ENCODE measurements at places on chromosomes 7 and 10. TPM values are rescaled to one million over a fixed set of nuclear protein-coding genes. Genes with fewer than 3 reads are reported as not detected.

GRCh38 chr7:138814816-138815332, 16.9 kb upstream of the ATP6V0A4 start:
- DNase-seq, result no peak

DNA sequence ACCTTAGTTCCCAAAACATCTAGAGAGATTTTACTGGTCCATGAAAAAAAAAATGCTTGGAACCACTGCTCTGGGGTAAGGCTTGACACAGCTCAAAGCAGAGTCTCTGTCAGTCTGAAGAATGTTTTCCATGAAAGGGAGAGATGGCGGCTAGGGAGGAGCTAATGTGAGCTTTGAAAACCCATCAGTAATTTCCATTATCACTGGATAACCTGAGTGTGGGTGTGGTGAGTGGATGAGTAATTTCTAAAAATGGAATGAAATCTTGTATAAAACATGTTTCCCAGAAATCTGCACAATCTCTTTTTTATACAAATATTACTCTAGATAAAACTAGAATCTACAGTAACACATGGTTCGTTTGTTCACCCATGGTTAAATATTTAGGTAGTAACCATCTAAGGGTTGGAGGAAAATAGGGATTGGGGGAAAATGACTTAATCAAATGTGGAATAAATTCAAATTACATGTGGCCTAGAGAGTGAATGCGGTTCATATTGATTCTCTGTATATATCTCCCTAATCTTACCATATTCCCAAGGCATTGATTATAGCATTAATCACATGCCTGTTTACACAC, 289.4 kb downstream of the RNLS start:
- DNase-seq, result no peak

- DNase-seq, result no peak
Observed at GRCh38 chr7:28596245-28596935, 184.1 kb downstream of the CREB5 start.

GRCh38 chr7:11491811-11492210, 340.2 kb downstream of the THSD7A start:
- DNase-seq, result no peak

DNA sequence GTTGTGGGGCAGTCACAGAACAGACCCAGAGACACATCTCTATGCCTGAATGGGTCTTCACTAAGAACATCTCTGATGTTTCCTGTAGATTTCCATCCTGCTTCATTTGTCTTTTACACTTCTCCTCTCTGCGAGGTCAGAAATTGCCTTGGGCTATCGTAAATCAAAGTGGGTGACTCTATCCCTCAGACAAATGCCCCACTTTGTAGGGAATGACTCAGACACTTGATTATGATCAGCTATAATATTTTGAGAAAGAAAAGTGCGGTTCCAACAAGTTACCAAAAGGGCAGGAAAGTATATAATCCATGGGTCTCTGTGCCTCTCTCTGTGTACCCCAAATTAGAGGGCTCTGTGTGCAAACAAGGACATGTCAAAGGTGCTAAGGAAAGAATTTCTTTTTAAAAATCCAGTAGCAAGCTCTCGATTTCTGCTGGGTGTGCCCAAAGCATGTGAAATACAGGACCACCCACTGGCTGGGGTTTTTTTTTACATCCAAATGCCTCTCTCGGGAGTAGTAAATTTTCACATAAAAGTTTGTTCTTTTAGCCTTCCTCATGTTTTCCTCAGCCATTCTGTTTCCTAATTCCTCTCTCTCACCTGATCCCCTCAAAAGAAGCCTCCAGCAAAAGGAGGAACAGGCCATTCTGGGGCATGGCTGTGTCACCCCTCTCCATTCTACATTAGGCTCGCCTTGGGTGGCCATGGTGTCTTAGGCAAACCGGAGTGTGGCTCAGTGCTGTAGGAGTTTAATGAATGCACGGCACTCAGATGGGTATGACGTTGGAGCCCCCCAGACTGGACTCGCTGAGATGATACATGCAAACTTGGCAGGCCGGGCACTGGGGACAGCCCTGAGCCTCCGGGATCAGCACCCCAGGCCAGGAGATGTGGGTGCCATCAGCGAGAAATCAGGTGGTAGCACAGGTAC, 6.3 kb upstream of the OPN4 start:
- DNase-seq, result no peak

Gene AQP1
- 0.72 TPM for total RNA-seq

GRCh38 chr7:25262586-25262985, 34.3 kb upstream of the NPVF start:
- DNase-seq, result no peak

DNA sequence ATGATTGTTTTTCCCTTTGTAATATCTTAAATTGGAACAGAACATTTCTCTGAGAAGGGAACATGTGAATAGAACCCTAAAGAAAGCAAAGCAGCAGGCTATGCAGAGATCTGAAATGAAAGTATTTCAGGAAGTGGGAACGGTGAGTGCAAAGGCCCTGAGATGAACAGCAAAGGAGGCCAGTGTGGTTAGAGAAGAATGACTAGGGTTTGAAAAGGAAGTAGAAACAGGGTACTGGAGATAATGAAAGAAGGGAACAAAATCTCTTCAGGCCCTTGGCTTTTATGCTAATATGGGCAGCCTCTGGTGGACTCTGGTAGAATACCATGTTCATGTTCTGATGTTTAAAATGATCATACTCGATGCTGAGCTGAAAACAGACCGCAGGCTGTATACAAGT, 22.2 kb downstream of the ARHGAP21 start:
- no peak for DNase-seq

Gene NKX1-2
- total RNA-seq, result not detected

DNA sequence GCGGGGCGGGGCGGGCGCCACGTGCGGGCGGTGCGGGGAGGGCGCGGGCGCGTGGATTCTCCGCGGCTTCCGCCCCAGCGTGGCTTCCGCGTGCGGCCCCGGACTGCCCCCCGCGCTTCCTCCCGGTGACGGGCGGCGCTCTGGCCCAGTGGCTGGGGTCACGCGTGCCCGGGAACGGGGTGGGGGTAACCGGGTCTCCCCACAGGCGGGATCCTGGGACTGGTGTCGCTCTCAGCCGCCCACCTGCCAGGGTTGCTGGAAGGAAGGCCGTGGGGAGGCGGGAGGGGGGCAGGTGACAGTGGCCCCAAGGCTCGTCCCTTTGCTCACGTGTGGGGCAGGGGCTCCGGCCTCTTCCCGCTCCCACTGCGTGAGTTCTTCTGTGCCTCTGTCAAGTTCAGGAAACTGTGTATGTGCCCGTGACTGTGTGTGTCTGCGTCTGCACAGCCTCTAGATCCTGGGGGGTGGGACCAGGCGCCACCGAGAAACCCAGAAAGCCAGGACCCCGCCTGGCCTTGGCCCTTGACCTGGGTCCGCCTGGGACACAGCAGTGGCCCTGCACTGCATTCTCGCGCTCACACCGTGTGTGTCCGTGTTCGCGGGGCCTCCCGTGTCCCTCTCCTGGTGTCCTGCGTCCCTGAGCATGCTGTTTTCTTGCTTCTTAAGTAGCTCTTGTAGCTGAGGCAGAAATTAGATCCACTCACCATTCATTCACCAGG, 919 bp downstream of the MAFK start:
- no peak for DNase-seq

DNA sequence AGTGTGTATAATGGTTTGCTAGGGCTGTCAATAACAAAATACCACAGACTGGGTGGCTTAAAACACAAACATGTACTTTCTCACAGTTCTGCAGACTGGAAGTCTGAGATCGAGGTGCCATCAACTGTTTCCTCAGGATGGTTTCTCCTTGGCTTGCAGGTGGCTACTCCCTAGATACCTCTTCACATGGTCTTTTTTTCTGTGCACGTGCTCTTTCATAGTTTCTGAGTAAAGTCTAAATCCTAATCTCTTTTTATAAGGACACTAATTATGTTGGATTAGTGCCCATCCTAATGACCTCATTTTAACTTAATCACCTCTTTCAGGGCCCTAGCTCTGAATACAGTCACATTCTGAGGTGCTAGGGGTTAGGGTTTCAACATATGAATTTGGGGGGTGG, 65.9 kb downstream of the AMPH start:
- DNase-seq, result no peak

- DNase-seq, result no peak
Observed at GRCh38 chr10:97724341-97724941, 10.9 kb downstream of the MARVELD1 start.

DNA sequence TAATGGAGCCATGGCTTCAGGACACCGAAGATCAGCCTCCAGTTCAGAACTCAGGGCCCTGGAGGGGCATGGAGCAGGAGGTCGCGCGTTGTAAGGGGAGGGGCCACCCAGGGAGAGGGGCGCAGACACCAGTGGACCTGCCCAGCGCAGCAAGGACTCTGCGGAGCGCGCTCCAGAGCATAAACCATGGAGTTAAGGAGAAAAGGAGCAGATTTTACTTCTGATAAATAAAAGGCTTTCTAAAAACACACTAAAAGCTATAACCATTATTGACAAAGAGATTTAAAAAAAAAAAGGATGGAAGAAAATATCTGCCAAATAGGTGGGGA, 10.5 kb downstream of the CALY start:
- DNase-seq, result no peak

DNA sequence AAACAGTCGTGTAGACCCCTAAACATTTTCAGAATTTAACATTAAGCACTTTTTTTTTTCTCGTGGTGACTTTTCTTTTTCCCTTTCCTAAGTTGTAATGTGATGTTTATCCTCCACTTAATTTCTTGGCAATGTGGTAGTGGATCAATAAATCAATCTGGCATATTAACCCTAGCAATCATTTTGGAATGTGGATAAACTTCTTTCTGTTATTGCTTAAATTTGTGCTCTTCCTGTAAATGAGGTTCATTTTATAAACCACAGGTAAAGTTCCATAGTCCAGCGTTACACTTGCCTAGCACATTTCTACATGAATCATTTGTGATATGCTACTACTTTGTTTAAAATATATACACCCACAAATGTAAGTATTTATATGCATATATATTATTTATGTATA, 247.4 kb upstream of the ETV1 start:
- DNase-seq, result no peak

Gene CASP2
- 18.7 TPM for total RNA-seq

- no peak for DNase-seq
Observed at GRCh38 chr7:14389595-14389994, 400.1 kb upstream of the ETV1 start.

Gene OPN4
- total RNA-seq, result not detected

Gene FGFBP3
- total RNA-seq, result 1.2 TPM

Gene MLXIPL
- total RNA-seq, result not detected

Gene CRHR2
- not detected for total RNA-seq

- DNase-seq, result no peak
Observed at GRCh38 chr10:16360001-16360400, 76.8 kb upstream of the PTER start.

Gene AIFM2
- 11.6 TPM for total RNA-seq

Gene CCL24
- total RNA-seq, result not detected

DNA sequence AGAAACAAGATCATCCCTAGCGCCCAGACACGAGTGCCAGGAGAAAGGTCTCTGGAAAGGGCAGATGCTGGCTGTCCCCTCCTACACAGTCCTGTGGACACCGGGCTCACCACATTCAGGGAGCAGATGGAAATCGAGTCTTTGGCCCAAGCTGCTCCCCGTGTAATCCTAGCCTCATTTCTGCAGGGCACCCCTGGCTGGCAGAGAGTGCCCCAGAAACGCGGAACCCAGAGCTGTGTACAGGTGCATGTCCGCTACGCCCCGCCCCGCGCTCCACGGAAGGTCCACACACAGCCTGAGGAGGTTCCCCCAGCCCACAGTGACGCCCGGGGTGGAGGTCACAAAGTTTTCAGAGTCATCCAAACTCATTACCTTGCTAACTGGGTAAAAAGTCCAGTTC, 202.8 kb downstream of the MAD1L1 start:
- no peak for DNase-seq

DNA sequence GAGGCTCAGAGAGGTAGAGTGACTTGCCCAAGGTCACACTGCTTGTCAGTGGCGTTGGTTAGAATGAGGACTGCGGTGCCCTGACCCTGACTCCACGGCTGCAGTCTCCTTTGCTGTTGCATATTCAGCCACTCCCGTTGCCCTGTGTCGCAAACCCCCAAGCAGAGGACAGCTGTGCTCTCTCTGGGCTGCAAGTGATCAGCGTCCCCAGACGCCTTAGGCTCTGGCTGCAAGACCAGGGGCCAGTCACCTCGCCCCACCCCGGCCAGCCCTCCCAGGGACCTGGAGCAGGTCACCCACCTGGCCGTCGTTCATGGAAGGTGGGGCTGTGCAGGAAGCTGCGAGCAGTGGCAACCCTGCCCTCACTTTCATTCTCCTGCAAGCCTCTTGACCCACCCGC, 51.7 kb upstream of the NANOS1 start:
- no peak for DNase-seq

DNA sequence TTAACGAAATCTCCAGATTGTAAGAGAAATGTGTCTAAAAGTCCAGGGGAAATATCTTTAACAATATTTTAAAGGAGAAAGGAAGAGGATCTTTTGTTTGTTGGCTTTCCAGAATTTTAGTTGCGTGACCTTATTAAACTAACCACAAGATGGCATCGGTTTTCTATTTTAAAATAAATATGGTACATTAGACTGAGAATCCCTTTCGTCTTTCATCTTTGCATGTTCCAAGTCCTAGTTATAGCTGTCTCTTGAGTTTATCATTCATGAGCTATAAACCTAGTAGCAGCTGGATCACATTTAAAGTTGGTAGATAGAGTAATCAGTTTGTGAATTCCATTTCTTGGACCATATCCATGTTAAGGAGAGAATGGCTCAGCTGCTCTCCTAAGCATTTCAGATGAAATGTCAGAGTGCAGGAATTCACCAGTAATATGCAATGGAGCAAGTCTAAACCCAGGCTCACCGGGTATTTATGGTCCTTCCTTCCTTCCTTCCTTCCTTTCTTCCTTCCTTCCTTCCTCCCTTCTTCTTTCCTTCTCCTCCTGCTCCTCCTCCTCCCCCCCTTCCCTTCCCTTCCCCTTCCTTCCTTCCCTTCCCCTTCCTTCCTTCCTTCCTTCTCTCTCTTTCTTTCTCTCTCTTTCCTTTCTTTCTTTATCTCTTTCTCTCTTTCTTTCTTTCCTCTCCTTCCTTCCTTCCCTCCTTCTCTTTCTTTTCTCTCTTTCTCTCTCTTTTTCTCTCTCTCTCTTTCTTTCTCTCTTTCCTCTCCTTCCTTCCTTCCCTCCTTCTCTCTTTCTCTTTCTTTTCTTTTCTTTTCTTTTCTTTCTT, 57.8 kb upstream of the RAB18 start:
- DNase-seq, result peak; percentile 19

DNA sequence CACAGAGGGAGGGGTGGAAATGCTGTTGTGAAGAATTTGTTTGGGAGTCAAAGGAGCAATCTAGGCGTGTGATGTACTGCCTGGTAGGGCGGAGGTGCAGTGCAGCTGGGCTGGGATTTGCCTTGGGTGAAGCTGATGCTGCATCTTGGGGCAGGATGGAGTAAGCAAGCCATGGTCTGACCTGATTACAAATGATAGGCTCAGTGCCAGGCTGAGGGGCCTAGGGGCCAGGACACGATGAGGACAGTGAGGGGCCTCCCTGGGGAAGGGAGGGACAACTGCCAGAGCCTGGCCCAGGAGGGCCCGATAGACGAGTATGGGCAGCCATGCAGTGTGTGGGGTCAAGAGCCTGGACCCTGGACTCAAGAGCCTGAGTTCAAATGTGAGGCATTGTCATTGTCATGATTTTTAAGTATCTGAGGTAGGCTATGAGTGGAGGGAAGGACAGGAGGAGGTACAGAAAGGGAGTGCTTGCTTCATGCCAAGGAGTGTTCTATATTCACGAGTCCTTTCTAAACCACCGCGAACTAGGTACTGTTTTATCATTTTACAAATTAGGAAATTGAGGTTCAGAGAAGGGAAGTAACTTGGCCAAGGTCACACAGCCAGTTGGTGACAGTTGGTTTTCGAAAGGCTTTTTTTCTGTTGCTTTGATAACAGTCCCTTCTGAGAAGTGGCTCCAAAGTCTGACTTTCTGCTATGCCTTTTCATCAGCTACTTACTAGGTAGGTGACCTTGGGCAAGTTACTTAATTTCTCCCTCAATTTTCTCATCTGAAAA, 29.7 kb downstream of the HIF1AN start:
- DNase-seq, result no peak

- no peak for DNase-seq
Observed at GRCh38 chr10:129345763-129346162, 121.3 kb upstream of the MGMT start.

Data from epithelial cell of proximal tubule (primary cell).